ENCODE measurements at places on chromosomes 3 and 15.

DNA sequence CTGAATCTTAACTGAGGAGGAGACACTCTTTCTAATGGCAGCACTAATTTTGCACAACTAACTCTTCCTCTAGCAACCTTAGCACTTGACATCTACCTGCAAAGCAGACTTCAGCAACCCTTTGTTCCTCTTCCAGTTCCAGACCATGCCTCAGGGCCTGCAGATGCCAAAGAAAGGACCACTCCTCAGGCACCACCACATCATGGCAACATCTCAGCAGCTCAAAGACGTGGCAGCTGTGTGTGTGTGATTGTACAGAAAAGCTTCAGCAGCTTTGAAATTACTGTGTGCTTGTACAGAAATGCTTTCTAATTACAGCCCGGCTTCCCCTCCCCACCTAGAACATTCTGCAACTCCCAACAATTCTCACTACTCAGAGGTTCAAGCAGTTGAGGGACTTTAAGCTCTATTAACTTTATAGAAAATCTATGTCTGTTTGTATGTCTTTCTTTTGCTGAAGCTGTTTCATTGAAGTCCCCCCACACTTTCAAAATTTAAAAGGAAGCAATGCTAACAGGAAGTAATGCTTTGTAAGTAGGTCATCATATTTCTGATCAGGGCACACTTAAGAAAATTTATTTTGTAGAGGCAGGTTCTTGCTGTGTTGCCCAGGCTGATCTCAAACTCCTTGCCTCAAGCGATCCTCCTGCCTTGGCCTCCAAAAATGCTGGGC is 115.2 kb downstream of the CD47 start:
- no peak for DNase-seq

DNA sequence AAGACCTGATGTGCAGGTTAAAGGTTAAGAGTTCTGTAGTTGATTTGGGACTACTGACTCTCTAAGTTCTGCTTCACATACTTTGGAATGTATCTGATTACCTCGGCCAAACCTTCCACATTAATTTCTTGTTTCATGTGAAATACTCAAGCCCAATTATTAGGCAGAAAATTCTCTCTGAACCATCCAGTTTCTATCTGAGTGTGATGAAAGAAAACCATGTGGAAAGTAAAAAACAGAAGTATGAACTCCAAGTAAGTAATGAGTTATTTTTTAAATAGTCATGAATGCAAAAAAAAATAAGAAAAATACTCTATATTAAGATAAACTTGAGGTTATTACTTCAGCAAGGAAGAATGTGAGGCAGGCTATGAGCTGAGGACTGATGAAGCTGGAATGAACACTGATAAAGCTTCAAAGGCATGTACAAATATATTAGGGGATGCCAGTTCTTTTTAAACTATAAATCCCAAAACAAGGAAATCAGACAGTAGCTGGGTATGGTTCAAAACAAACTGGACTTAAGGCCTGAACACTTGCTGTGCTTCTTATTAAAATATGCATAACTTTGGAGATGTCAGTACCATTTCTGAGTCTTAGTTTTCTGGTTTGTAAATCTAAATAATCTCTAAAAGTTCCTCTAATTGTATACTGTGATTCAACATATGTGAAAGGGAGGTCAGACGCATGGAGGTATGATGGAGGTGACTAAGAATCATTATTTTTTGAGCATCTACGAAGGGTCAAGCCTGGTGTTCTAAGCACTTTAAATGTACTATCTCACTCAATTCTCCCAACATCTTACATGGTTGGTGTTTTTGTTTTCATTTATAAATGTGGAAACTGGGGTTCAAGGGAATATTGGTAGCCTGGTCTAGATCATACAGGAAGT is 59.6 kb downstream of the COL6A6 start:
- DNase-seq, result no peak

DNA sequence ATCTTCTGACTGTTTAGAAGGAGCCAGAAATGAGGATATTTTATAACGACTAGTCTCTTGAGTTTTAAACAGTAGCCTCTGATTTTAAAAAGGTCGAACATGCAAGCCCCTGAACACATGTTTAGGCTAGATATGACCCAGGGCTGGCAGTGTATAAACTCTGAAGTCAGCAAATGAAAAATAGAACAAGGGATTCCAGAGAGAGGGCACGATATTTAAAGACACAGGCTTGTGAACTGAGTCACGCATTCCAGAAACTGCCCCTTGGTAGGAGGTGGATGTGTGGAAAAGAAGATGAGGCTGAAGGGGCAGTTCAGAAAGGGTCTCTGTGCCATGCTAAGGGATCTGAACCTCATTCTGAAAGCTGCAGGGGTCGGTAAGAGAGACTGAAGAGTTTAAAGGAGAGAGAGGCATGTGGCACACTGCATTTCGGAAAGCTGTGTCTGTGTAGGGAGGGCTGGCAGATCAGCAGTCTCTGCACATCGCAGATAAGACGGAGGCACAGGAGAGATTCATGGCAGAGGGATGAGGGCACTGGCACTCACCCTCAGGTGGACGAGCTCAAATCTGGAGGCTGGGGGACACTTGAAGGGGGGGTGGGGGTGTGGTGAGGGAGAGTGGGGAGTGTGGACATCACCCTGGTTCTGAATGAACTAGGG is 22.1 kb downstream of the ST8SIA2 start:
- no peak for DNase-seq

- DNase-seq, result no peak
Observed at GRCh38 chr3:4497005-4497692, 4.0 kb downstream of the ITPR1 start.

DNA sequence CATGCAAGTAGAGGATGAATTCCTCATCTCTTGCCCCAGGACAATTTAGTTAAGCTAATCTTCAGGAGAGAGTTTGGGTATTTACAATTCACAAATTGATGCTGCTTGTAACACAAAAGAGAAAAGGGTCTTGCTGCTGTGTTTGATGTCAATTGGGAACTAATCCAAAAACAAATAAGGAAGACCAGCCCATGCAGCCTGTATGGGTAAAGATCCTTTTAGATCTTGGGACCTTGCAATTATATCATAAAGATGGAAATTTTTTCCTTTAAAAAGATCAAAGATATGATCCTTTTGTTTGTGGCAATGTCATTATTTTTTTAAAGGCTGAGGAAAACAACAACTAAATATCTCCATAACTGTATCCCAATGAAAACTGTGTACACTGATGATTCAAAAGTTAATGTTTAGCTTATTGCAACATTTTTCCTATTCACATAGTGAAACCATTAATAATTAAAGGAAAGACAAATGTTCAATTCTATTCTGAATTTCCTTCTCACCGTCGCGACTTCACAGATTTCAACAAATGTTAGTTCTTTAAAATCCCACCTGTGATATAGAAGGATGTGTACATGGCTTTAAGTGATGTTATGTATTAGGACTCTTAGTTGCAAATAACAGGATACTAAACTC is 40.2 kb downstream of the TMEM212 start:
- no peak for DNase-seq

- no peak for DNase-seq
Observed at GRCh38 chr3:162699291-162699690, 1202.7 kb downstream of the OTOL1 start.

DNA sequence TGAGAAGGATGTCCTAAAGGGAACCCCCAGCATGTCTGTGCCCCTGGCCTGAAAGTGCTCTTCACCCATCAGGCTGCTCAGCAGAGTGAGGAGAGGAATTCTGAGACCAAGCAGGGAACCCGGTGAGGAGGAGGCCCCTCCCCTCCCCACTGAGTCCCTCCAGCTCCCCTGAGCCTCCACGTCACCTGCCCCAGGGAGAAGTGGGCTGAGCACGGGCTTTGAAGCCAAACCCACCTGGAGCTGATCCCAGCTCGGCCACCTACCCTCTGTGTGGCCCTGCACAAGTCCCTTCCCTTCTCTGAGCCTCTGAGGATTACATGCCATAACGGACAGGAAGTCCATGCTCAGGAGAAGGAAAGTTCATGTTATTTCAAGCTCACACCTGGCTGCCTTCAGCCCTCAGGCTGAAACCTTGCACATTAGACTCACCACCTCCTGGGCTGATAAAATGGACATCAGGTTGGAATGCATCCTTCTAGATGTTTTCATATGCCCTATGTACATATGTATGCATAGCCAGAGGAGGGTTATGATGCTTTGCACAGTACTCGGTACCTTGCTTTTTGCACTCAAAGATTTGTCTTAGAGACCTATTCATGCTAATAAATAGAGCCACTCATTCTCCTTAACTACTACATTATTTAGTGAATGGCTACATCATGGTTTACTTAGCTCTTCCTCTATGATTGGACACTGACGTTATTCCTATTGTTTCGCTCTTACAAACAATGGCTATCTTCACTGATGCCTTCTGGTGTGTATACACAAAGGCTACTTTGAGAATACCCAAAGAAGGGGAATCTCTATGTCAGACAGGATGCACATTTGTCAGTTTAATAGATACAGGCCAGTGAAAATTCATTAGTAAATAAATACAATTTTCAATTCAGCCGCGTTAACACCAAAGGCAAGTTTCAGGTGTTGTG is 31.6 kb upstream of the GATA2 start:
- DNase-seq, result no peak

GRCh38 chr15:67967871-67968431 is 86.2 kb upstream of the PIAS1 start:
- no peak for DNase-seq

- no peak for DNase-seq
Observed at GRCh38 chr3:53969086-53969485, 77.4 kb upstream of the SELENOK start.

- peak; percentile 58 for DNase-seq
Observed at GRCh38 chr3:5019411-5020241, 40.4 kb downstream of the BHLHE40 start.

DNA sequence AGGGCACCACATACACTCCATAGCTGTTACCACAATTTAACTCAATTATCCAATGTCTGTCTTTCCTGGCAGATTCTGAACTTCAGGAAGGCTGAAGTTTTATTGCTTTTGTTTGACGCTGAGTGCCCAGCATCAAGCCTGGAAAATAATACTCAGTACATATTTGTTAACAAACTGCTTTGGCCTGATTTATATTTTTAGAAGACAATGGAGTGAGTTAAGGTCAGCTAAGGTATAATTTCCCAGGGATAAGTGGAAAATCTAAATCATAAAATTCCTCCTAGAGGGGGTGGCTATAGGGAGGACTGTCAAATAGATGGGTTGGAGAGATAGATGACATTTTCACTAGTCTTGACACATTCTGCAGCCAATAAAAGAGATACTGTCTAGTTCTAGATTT is 659.4 kb upstream of the ADAMTS9 start:
- no peak for DNase-seq

DNA sequence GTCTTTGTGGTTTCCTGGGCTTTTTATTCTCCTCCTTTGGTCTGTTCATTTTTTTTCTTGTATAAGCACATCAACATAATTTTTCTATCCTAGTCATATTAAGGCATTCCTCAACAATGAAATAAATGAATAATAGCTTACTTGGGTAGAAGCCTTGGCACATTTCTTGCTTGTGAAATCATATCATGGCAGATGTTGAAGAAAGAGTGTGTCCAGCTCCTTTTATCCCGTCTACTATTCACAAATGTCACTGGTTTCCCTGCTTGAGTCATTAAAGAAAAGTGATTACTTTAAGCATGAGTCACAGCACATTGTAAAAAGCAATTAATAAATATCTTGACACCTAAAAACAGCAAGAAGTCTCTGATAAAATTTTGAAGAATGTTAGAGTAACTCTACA is 42.1 kb downstream of the MINAR1 start:
- no peak for DNase-seq

GRCh38 chr3:185959609-185960521 is 22.1 kb upstream of the TRA2B start:
- DNase-seq, result no peak

DNA sequence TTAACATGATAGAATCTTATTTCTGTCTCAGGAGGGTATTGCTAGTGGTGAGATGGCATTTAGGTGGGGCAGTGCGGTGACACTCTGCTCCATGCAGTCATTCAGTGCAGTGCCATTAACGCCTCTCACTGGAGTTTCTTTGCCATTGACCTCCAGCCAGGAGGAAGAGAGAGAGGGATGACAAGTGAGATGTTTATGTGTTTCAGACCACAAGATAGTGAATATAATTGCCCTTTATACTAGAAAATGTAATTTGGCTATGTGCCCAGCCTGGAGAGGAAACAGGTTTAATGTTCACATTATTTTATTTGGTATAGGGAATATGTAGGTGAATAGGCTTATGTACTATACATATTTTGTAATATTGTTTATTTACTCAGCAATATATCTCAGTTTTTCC is 84.5 kb downstream of the ZIC1 start:
- DNase-seq, result no peak
